CD4-positive, alpha-beta T cell treated with Interferon alpha-2 for 1 hour (primary cell): ENCODE measurements at places on chromosomes 4 and X.

- no peak for DNase-seq
Measured at GRCh38 chr4:61831987-61832386, 631.9 kb downstream of the ADGRL3 start.

- DNase-seq: no peak
Measured at GRCh38 chrX:7420717-7421116, 272.8 kb upstream of the PUDP start.

DNA sequence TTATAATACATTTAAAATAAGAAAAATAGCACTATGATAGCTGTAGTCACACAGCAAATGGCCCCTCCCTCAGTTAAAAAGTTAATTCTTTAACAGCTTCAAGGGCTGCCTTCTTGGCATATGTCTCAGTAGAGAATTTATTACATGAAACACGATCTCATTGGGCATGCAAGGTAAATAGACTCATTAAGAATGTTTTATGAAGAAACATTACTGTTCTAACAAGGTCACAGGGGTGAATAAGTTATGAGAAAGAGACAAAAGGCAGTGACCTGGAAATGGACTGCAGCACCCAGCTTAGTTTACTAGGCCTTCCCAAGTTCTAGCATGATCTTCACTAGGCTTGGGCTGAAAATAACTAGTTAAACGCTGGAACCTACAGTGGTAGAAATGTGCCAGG, 277.7 kb downstream of the NR3C2 start:
- no peak for DNase-seq

DNA sequence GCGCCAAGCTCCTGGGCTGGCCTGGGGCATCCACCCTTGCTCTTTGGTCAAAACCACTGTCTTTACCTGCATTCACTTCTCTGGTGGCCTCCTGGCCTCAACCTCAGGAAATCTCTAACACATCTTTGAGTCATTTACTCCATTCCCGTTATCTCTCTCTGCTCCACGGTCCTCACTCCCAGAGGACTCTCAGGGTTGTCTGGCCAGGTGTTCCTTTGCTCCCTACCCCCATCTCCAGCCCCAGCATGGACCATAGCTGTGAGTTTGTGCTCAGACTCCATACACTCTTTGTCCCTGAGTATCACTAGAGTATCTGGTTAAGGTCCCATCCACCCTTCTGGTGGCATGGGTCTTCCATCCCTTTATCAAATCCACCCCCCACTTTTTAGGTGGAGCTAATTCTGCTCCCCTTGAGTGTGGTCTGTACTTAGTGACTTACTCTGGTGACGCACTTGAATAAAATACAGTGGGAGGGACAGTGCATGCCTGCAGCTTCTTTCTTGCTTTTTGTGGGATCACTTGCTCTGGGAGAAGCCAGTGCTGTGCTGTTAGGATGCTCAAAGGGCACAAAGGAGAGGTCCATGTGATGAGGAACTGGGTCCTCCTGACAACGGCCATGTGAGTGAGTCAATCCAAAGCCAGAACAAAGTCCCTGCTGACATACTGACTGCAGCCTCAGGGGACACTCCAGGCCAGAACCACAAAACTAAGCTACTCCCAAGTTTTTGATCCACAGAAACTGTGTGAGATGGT, 44.3 kb downstream of the IGFBP7 start:
- DNase-seq: no peak

- no peak for DNase-seq
Measured at GRCh38 chrX:134580907-134581306, 77.4 kb downstream of the PLAC1 start.

DNA sequence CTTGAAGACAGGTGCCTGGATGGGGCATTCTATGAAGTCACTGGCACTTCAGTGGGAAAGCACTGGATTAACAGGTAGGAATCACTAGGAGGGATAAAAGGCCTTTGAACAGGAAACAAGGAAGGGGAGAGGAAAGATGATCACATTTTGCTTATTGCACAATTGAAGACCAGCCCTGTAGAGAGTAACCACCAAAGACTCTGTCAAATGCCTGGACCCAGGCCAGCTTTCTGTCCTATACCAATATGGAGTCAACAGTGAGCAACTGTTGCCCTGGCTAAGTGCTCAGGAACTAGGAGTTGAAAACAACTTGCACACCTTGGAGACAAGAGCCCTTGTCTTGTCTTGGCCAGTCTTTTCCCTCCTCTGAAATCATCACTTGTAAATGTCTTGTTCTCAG, 14.1 kb upstream of the RTL3 start:
- DNase-seq: no peak

DNA sequence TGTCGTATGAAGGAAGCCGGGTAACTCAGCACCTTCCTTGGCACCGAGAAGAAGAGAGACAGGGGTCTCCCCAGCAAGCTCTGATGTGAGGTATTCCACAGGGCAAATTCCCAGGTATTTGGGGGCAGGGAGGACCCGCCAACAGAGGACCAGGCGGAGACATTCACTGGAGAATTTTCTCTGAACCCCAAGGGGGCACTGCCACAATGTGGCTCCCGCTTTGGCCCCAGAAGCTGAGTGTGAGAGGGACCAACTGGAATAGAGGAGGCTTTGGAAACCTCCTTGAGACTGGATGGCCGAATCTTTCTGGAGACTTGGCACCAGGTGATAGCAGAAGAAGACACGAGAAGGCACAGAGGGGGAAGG, 735 bp upstream of the GABRE start:
- DNase-seq: no peak

DNA sequence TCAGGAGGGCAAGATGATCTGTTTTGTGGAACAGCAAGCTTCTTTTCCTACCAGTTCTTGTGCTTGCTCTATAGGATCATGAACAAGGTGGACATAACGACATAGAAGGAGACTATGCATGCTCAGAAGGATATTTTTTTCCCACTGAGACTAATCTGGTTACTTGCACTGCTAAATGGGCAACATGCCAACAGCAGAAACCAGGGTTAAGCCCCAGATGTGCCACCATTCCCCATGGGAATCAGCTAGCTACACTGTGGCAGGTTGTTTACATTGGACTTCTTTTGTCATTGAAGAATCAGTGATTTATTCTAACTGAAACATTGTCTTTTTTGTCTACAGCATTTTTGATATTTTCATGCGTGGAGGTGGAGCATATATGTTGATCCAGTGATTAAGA, 165.6 kb downstream of the C4orf33 start:
- no peak for DNase-seq

- DNase-seq: no peak
Measured at GRCh38 chr4:53527930-53528329, 63.4 kb downstream of the LNX1 start.

DNA sequence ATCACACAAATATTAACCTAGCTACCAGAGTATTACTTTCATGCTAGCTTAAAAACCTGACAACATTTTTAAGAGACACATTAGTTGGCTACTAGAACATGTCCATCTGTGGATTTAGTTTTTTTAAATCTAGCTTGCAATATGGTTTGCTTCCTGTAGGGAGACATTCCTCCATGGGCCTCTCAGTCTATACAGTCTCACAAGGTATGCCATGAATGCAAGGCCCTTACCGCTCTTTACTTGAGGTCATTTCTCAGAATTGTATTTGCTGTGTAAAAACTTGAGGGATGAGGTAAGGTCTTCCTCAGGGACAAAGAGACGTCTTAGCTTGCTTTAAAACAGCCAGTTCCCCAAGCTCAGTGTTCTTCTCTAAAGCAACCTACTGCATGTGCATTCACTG, 26.9 kb downstream of the UBA6 start:
- no peak for DNase-seq

- DNase-seq: no peak
Measured at GRCh38 chr4:89217604-89218003, 90.0 kb downstream of the GPRIN3 start.

DNA sequence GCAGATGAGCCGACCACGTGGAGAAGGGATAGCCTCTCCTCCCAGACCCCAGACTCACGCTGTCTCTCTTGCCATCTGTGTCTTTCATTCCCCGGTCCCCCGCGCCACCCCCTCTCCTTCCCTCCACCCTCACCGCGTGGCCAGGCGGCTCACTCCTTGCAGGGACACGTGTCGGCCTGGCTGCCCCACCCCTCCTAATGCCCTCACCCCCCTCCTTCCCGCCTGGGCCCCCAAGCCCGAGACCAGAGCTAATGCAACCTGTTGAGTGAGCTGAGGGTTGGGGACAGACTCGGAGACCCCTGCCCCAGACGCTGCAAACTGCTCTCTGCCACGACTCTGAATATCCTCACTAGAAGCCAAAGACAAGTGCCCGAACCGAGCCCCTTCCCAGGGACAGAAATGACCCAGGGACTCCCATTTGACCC, 1.8 kb downstream of the SLC38A5 start:
- DNase-seq: peak; percentile 12

DNA sequence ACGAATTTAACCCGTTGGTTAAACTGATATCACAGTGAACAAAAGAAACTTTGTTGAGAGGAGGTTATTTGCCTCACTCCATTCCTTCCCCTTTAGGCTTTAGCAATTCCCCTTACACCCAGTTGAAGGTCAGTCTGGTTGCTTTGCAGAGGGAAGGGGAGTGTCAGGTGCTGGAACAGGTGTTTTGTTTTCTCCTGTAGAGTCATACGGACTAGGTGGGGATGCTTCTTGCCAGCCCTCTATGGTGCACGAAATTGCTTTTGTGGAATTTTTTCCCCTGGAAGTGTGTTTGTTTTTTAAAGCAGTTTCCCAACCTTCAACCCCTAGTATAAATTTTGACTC, 33.1 kb downstream of the DLG3 start:
- no peak for DNase-seq

DNA sequence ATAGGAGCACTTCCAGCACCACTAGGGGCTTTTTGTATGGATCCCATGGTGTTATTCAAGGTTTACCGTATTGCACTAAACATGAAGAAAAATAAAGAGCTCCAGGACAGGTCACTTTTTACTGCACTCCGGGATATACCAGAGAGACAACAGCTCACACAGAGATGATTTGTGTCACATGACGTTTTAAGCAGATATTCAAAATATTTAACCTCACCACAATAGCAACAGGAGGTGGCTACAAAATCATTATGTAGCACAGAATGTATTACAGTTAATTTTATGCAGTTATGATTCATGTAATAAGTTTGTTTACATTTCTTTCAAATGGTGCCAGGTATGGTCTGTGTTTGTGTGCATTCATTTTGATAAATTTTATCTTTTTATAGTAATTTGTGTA, 100.6 kb downstream of the LUZP4 start:
- DNase-seq: no peak

- DNase-seq: no peak
Measured at GRCh38 chr4:149928507-149928906, 112.9 kb upstream of the IQCM start.

GRCh38 chr4:86595426-86595805, 1.3 kb downstream of the PTPN13 start:
- DNase-seq: no peak

DNA sequence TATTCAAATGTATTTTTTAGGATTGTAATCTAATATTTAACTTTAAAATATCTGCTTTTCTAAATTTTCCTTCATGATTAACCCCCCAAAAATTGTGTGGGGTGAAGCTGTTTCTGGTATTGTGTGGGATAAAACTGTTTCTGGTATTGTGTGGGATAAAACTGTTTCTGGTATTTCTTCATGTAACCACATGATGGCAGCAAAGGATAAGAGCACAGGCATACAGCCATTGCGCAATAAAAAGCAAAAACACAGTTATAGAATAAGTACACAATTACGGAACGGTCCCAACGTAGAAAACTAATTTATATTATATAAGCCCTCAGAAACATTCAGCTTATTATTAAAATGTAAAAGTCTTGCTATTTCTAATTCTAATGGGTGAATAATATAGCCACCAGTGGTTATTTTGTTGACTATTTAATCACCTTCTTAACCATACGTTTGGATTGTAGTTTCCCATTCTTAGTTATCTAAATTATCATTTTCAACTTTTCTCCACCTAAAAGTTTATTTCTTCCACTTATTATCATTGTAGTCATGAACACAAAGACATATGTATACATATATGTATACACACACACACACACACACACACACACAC, 333.9 kb upstream of the FSTL5 start:
- no peak for DNase-seq

DNA sequence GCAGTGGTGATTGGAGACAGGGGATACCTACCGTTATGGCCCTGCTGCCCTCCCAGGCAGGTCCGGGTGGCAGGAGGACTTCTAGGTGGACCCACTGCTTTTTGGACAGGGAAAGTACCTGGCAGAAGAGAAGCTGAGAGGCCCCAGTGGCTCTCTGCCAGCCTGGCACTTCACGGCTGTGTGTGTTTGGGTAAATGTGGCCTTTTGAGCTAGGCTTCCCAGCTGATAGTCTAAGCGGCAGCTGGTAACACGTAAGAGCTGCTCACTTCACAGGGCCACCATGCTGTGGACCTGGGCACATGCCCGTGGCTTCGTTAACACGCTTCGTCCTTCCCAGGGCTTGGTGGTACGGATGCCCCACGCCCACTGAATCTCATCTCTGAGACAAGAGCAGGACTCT, 92.0 kb upstream of the CLCN4 start:
- no peak for DNase-seq

DNA sequence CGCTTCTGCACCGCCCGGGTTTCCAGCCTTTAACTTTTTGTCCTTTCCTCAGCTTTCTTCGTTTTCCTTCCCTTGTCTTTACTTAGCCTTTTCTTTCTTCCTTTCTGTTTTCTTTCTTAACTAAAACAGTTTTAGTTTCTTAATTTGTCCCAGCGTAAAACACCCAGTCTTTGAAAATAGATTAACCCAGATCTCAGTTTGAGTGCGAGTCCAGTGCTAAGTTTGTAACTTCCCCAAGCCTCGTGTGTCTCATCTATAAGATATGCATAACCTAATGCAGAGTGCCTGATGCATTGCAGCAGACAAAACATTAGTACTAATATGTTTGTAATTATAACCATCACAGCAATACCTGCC, 460 bp upstream of the GEMIN8 start:
- DNase-seq: peak; percentile 9

DNA sequence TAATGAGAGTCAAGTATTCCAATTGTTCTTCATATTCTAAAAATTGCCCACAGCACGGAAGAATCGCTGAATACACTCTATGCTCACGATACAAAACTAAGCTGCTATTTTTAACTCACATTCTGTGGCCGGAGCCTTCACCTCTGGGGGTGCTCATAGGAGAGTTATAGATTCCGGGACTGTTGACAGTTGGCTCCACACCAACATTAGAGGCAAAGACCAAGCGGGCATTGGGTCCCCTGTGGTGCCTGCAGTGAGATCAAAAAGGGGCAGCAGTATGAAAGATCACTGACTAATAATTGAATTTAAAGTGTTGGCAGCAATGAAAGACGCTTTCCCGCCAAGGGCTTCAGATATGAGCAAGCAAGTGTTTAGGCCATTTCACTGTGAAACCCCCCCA, 146.0 kb downstream of the TMEM144 start:
- DNase-seq: no peak

- no peak for DNase-seq
Measured at GRCh38 chr4:186762361-186762760, 38.7 kb upstream of the FAT1 start.
